ENCODE measurements at places on chromosomes 16 and 17.

- DNase-seq, result no peak
Observed at GRCh38 chr17:3750926-3751325, 27.2 kb downstream of the HASPIN start.

- no peak for DNase-seq
Observed at GRCh38 chr17:34843682-34844081, 117.6 kb downstream of the CCT6B start.

- DNase-seq, result no peak
Observed at GRCh38 chr16:73553941-73554660, 506.2 kb upstream of the ZFHX3 start.

GRCh38 chr17:68512960-68513474 is 787 bp downstream of the PRKAR1A start:
- peak; percentile 35 for DNase-seq

DNA sequence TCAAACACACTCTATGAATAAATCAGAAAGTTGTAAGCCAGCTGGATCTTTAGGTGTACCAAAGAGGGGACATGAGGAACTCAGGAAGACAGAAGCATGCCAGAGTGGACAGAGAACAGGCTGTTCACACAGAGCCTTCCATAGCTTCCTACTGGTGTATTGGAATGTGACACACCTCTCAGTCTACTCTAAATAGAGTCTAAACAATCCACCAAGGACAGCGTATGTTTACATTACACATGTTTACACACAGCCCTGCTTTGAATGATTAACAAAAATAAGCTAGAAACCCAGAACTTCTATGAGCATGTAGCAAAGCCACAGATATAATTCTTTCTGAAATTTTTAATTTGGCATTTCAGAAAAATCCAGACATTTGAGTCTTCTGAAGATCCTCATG is 1279.0 kb upstream of the CDH8 start:
- no peak for DNase-seq

DNA sequence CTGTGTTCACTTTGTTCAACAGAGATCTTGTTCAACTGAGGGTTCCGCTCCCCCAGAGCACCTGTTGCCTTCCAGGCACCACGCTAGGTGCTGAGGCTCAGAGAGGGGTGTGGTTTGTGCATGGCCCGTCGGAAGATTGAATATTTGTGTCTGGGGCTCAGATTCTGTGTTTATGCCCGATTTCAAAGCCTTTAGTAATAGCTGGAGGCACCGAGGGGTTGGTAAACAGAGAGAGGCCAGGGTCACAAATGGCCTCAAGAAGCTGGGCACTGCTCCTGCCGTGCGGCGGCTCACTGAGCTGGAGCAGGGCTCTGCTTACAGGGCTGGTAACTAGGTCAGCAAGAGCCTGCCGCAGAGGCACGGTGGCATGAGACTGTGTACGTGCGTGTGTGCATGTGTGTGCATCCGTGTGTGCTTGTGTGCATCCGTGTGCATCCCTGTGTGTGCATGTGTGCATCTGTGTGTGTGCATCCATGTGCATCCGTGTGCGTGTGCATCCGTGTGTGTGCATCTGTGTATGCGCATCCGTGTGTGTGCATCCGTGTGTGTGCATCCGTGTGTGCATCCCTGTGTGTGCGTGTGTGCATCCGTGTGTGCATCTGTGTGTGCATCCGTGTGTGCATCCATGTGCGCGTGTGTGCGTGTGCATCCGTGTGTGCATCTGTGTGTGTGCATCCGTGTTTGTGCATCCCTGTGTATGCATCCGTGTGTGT is 5.4 kb downstream of the ITGAE start:
- no peak for DNase-seq

- DNase-seq, result no peak
Observed at GRCh38 chr16:83963277-83964119, 4.5 kb upstream of the NECAB2 start.

- no peak for DNase-seq
Observed at GRCh38 chr17:32281011-32281451, 15.4 kb downstream of the RHBDL3 start.

- no peak for DNase-seq
Observed at GRCh38 chr17:49602783-49603182, 27.1 kb downstream of the NXPH3 start.

DNA sequence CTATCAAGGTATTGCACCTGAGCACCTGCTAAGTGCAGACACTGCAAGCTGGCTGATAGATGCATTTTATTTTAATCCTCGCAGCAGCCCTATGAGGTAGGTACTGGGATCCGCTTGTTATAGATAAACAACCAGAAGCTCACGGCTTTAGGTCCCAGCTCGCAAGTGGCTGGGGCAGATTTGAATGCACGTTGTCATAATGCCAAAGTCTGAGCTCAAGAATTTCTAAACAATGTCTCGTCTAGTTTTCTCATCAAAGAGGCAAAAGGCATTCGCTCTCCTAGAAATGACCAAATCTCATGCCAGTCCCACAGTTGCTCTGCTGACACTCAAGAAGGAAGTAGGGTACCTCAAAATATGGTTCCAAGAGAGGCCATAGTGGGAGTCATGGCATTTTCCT is 20.5 kb downstream of the SOX9 start:
- no peak for DNase-seq

DNA sequence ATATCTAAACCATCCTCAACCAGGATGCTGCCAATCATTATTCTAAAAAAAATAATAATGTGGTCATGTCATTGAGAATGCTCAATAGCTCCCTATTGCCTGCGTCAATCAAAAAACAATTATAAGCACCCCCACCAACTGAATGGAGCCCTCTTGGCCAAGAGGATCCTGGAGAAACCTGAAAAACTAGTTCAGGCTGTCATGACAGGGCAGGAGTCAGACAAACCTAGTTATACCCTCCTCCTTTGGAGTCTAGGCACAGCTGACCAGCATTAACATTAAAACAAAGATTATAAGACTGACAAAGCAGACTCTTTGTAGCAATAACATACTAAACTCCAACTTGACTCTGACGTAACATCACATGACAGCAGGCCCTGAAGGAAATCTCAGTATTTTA is 119.2 kb upstream of the CCL2 start:
- DNase-seq, result no peak

DNA sequence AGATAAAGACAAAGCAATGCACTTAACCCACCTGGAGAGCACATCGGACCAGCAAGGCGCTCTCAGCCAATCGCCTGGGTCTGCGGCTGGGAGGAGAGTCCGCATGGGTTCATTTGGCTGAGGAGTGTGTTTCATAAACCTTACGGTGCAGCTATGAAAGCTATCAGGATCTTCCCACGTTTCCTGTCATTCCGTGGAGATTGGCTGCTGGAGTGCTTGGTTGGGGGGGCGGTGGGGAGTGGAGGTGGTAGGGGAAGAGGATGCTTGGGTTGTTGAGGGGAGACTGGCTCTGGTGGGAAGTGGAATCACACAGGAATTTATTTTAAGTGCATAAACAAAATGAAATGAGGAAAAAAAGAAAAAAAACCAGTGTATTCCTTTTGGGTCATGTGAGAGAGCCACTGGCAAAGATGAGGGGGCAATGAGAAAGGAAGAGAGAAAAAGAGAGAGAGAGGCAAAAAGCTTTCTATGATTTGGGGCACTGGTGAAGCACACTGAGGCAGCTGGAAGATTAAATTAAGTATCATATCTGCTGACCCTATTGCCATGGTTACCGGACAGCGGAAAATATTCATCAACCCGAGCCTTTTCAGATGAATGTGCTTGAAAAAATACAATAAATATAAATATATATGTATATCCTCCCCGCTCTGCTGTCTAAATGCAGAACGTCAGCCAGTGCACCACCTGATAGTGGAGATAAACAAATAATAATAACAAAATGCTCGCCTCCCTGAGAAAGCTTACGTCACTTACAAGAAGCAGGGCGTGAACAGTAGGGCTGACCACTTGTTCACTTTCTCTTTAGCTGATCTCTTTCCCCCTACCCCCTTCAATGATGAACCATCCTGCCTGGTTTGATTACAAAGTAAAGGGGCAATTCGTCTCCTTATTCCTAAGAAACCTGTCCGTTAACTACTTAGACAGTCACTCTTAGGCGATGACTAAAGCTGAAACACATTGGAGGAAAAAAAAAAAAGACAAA is 457.0 kb upstream of the ZFHX3 start:
- no peak for DNase-seq

DNA sequence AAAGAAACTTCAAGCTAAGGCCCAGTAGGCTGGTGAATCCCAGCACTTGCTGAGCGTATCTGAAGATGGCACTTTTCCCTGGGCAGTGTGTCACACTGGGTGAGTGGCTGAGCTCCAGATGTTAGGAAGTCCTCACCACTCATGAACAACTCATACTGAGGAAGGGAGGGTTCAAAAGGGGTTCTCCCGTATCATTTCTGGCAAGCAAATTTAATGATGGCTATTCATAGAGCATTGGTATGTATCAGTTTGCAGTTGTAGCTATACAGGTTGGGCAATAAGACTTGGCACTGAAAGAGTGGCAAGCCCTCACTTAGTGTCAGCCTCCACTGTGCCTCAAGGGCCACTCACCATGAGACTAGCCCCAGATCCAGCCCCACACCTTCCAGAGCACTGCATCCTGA is 10.7 kb downstream of the GFOD2 start:
- DNase-seq, result peak; percentile 7

GRCh38 chr17:28749516-28750177 is 5.8 kb downstream of the TRAF4 start:
- DNase-seq, result no peak

GRCh38 chr16:9976601-9977000 is 205.6 kb downstream of the GRIN2A start:
- no peak for DNase-seq

All from HT1080 (cell line).